ENCODE measurements at places on chromosomes 11 and 22.

GRCh38 chr11:36326524-36327419, 30.7 kb downstream of the PRR5L start:
- DNase-seq, result no peak

DNA sequence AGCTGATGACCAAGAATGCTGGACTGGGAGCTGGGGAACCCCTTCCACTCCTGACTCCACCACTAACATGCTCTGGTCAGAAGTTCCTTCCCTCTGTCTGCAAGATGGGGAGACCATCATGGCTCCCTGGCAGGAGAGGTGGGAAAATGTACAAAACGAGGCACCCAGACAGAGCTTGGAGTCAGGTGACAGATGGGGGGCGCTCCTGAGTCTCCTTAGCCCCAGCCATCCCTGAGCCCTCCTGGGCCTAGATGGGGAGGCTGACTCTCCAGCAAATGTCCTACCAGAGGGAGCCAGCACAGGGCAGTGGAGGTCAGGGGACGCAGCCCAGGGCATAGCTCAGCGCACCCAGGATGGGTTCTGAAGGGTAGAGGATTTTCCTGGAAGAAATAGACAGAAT, 20.0 kb downstream of the KCNJ4 start:
- DNase-seq, result no peak

GRCh38 chr11:62130283-62131169, 6.7 kb downstream of the INCENP start:
- DNase-seq, result no peak

GRCh38 chr22:47472636-47473035, 710.2 kb downstream of the TBC1D22A start:
- DNase-seq, result no peak

Data from astrocyte of the hippocampus (primary cell).